ENCODE measurements at places on chromosomes 11 and 22.

DNA sequence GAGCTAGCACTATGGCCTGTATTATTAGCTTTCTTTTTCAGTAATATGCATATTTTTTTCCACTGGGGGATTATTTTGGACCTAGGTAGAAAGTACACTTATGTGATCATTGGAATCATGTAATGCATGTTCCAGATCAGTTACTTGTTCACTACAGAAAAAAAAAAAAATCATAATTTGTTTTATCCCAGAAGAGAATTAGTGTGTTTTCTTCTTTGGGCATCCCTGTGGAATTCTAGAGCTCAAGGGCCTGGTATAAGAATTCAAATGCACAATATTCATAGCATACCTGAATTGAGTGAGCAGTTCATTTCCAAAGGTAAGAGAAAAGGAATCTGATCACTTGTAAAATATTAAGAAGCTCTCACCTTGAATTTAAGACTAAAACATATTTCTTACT lies at the start of gene OR5T1:
Gene OR5T1, plus strand, starts transcription at position 301 of the 400 bp plus-strand sequence. CDS start 1,485 bp downstream, outside the sequence.
- DNase-seq = no peak

- DNase-seq = no peak
Observed at GRCh38 chr11:113193946-113194345, 120.4 kb upstream of the TTC12 start.

DNA sequence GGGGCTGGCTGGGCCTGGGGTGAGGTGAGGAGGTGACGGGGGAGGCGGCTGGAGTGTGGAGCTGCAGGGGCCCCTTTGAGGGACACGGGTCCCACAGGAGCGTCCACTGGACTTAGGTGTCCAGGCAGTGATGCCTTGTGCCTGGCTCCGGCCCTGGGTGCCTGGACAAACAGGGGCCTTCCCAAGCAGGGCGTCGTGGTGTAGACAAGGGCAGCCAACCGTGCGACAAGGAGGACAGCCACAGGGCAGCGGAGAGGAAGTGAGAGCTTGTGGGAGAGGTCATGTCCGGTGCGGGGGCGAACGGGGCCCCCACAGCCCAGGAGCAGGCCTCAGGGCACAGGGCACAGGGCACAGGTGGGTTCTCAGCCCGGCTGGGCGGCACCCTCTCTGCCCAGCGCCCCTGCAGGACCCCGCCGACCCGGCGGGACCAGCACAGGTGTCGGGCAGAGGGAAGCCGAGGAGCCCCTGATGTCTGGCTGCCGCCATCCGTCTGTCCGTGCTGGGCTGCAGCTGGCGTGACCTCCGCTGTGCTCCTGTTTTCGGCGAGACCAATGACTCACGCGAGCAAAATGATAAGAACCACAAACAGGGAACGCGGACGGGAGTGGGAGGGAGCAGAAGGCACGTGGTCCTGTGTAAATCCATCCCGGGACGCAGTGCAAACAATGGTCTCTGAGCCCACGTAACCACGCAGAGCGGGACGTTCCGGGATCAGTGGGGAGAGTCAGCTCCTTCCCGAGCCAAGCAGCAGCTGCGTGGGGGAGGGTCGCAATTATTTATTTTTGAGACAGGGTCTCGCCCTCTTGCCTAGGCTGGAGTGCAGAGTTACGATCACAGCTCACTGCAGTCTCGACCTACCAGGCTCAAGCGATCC lies 49.1 kb upstream of the A4GALT start:
- peak; percentile 81 for DNase-seq

DNA sequence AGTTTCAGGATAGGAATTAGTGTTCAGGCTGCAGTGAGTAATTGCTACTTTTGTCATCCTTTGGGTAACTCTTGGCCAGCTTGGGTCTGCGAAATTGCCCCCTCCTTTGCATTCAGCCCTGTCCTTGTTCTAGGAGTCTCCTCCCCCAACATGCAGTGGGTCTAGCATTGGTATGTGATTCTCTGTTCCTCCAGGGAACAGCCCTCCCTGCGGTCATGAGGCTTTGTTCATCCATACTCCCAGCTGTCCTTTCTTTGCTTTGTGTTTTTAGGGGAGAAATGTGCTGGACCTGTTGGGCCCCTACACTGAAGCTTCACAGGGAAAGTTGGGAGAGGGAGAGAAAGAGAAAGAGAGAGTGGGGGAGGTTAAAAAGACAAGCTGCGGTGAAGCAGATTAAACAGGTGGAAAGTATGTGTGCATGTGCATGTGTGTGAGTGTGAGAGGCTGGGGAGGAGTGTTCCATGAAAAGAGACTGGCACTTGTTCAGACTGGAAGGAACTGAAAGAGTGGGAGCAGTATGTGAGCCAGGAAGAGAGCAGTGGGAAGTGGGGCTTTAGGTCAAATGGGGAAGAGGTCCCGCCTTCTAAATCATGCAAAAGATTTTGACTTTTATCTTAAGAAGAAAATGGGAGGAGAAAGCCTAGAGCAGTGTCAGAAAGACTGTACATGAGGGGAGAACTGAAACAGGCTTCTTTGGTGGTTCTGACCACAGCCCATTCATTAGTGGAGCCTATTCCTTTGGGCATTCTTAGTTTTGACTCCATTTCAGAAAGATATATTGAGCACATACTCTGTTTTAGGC lies 17.9 kb upstream of the SESN3 start:
- no peak for DNase-seq

- no peak for DNase-seq
Observed at GRCh38 chr22:42905702-42906183, 48.7 kb upstream of the ARFGAP3 start.

DNA sequence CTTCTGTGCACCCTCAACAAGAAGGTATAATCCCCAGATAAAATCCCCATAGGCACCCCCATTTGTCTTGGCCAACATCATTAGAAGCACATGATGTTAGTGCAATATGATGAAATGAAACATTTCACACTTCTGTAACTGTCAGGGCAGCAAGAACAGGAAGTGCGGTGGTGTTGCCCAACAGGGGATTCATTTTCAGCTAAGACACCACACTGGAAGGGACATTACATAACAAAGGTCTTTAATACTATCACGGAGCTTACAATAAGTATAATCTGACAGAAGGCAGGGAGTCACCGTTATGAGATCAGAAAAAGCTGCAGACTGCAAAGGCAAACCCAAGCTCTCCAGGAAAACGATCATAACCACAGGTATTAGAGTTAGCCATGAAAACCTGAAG lies 2.0 kb downstream of the OR52W1 start:
- DNase-seq = no peak

GRCh38 chr11:125168918-125169456 lies 4.4 kb downstream of the PKNOX2 start:
- no peak for DNase-seq

GRCh38 chr22:33051960-33052839 lies 6.0 kb downstream of the SYN3 start:
- DNase-seq = no peak

DNA sequence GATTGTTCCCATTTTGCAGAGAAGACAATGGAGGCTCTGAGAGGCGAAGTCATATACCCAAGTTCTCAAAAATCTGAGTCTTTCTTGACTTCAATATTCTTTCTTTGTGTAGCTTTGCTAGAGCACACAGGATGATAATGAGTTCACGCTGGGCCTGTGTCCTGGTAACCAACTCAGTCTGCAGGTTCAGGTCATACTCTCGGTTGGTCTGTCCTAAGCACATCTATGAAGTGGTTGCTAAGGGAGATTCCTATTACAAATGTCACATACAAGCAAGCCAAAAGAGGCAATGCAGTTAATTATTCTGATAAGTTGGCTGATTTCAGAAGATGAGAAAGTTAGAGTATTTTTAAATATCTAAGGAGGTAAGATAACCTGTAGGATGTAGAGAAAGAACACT lies 481.0 kb downstream of the SOX6 start:
- no peak for DNase-seq

Measured in AG04450 (cell line).